ENCODE measurements at places on chromosomes 12 and 14. TPM values are rescaled to one million over a fixed set of nuclear protein-coding genes. Genes with fewer than 3 reads are reported as not detected.

AMN gene
- 0.86 TPM for total RNA-seq

OTOGL gene
- total RNA-seq, result 0.21 TPM

CACNA1C gene
- total RNA-seq, result 59.1 TPM

PMCH gene
- total RNA-seq, result not detected

Data from osteocyte (in vitro differentiated cells).